ENCODE measurements at places on chromosomes 3 and 15.

GRCh38 chr15:70058642-70059360 lies 38.9 kb downstream of the TLE3 start:
- DNase-seq, result no peak

- DNase-seq, result no peak
Measured at GRCh38 chr3:185306847-185307246, 53.0 kb upstream of the EHHADH start.

- DNase-seq, result peak; percentile 22
Measured at GRCh38 chr3:13708871-13709595, 160.1 kb downstream of the FBLN2 start.

DNA sequence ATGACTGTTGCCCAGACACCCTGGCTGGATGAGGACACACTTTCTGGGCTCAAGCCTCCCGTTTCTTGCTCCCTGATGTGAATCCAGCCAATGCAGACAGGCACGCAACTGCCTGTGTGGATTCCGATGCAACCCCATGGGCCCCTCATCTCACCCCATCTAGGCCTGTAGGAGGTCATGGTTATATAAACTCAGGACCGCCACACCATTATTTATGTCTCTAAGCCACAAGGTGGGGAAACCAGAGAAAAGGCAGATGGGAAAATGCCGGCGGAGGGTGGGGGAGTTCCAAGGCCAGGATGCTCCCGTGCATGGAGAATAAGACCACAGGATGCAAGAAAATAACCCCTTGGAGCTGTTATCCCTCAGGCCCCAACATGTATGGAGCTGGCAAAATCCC lies 2.0 kb downstream of the MESP1 start:
- no peak for DNase-seq

- DNase-seq, result no peak
Measured at GRCh38 chr15:29401644-29402043, 132.0 kb upstream of the NSMCE3 start.

DNA sequence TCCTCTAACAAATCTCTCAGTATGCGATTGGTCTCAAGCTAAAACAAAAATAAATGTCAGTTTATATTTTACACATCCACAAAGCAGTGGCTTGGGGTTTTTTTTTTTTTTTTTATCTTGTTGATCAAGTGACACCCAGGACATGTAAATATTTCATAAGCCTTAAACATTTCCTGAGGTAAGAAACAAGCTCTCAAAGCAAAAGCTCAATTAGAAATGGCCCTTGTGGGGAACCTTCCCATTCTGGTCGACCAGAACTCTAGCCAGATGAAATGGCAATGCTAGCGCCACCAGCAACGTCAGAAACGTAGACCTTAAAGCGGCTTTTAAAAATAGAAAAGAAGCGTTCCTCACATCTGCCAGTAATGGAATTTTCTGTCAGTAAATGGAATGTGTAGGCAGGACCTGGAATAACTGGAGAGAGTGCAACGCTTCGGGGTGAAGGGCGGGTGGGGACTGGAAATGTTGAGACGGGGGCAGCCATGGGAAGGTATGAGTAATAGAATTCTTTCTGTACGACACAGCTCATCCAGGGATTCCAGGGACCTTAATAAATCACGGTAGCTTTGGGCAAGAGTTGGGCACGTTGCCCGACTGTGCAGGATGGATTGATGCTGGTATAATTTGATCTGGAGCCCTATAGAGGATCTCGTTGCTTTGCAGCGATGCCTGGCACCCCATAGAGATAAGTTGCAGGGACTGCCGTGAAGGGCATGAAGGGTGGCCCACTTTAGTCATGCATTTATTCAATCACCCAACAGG lies 44.4 kb downstream of the BTD start:
- no peak for DNase-seq

DNA sequence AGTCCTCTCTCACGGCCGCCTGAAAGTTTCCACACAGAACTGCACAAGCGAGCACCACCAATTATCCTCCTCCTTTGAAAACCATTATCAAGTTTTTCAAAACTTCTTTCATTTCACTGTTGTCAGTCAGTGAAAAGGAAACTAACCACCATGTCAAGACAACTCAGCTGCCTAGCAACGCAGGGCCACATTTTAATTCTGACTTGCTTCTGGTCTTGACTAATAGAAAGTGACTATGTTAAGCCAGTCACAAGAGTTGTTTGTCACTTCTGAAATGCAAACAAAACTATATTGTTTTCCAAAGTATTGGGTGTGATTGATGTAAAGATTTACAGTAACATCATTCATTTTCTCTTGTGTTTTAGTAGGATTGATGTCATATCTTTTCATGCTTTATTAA lies 612.8 kb upstream of the AGTR1 start:
- DNase-seq, result no peak

GRCh38 chr15:99707473-99708270 lies 25.6 kb downstream of the LYSMD4 start:
- DNase-seq, result no peak
